ENCODE measurements at places on chromosomes 2 and 18. TPM values are rescaled to one million over a fixed set of nuclear protein-coding genes. Genes with fewer than 3 reads are reported as not detected.

The SMC6 gene
- total RNA-seq: 23.7 TPM

DNA sequence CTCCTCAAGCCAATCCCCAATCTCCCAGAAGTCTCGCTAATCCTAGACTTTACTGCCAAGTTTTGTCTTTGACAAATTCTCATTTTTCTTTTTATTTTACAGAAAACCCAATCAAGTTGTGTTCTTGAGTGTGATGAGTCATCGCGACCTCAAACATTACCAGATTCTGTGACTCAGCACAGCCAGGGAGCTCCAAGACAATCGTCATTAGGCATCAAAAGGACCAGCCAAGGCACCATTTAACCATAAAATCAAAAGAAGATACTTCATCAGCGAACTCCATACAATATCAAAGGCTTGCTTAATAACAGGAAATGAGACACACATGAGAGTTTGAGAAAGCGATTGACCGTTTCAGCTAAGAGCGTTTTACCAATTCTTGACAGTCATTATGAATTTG lies 146.2 kb upstream of the AGAP1 start:
- no peak for DNase-seq

DNA sequence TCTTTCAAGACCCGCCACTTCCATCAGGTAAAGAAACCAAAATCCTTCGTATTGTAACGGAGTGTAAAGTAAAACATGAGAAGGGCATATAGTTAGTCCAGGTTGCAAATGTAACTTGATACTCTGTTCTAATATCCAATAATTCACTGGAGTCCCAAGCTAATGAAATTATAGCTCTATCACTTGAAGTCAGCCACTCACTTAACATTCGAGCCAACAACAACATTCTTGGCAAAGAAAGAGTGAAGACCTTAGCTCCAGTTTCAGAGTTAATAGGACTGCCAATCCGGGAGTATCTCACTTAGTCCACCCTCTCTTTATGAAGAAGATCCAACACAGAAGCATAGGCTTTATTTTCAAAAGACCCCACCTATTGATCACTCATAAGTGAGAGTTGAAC lies 298.0 kb upstream of the SOX11 start:
- no peak for DNase-seq

GRCh38 chr2:85974390-85974789 lies 85.6 kb upstream of the ST3GAL5 start:
- no peak for DNase-seq

DNA sequence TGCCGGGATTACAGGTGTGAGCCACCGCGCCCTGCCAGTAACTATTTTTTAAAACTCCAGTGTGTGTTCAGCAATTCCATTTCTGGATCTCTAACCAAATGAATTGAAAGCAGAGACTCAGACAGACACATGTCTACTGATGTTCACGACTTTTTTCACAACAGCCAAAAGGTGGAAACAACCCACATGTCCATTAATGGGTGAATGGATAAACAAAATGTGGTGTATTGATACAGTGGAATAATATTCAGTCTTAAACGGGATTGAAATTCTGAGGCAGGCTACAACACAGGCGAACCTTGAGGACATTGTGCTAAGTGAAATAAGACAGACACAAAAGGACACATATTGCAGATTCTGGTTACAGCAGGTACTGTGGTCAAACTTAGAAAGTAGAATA lies 55.0 kb downstream of the DDX1 start:
- DNase-seq: no peak

DNA sequence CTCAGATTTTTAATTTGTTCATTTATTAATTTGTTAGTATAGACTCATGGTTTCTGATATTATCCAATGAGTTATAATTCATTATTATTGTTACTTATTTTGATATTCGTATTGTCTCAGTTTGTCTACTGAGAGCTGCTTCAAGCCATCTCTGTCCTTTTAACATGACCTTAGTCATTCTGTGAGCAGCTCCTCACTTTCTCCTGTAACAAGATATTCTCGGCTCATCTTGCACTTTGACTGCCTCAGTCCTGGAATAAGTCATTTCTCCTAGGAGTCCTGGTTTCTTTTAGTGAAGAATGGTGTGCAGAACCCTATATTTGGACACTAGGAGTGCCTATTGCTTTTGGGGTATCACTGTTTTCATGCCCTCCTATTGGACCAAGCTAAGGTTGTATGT lies 13.2 kb downstream of the ASB1 start:
- DNase-seq: no peak

- DNase-seq: no peak
Observed at GRCh38 chr2:19947184-19947940, 42.5 kb downstream of the WDR35 start.

Measured in CD8-positive, alpha-beta memory T cell (primary cell).